ENCODE measurements at places on chromosomes 1 and 21.

DNA sequence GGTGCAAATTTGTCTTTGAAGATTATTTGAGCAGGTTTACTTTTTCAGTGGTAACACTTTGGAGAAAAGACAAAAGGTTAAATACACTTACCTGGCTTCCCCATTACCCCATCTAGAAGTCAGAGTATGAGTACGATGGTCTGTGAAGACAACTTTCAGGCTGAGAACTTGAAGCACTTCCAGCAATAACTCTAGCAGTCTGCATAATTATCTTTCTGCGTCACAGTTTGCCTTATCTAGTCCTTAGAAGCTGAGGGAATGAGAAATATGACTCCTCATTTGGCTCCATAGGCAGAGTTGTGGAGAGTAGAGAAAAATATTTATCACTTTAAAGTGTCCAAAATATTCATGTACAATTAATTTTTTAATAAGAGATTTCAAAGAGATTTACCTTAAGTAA lies 323.4 kb upstream of the CAMK1G start:
- DNase-seq = no peak

DNA sequence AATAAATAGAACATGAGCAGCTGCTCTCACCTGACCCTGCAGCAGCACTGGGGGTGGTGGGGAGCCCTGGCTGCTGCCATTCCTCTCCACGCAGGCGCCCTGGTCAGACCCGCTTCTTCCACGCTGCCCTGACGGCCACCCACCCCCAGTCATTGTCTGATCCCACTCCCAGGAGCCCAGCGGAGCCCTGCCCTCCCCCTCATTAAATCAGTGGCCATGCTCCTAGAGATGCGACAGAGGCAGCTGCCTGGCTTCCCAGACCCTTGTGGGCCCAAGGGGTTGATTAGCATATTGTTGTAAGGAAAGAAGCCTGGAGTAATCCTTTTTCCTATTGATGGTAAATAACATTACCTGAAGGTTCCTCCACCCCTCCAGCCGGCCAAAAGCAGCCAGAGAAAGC lies 301.5 kb downstream of the RRAGC start:
- DNase-seq = no peak

DNA sequence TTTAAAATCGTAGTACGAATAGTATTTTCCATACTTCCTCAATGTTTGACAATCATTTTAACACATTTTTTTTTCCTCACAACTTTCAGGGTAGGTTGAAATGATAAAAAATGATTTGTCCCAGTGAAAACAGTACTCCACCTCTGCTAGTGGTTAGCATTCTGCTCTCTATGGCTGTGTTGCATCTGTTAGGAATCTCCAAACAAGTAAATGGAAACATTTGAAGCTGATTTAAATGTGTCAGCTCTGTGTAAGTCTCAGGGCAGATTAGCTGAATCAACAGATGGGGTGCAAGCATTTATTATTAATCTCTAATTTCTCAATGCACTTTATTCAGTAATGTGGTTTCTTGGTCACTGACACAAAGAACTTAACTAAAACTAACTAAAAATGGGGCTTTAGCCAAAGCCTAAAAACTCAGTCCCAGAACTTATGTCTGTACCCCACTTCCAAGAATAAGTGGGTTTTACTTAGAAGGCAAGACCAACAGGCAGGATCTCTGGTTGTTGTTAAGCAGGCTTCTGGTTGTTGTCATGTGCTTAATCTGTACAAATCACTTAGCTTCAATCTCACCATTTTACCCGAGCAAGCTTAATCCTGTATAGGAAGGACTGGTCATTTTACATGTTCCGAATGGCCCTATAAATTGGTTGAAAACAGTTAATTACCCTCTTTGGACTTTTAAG lies 67.8 kb downstream of the PRRX1 start:
- no peak for DNase-seq

- DNase-seq = no peak
Observed at GRCh38 chr21:40457741-40458140, 389.2 kb downstream of the DSCAM start.

DNA sequence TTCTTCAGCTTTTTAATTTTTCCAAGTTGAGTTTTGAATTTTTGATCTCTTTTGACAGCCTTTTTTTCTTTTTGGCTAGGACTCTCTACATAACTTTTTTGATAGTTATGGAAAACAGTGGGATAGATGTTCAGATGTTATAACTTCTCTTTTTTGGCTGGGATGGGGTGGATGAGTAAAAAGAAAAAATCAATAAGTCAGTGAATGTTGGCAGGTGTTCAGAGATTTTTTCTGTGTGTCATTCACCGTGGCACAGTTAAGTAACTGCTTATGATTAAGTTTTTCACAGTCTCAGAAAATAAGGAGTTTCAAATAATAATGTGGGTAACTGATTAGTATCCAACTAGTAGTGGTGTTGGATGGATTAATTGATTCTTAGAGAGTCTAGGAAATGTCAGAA lies 24.0 kb downstream of the HS2ST1 start:
- DNase-seq = no peak
